Inflammatory macrophage treated with lipopolysaccharide for 4 hours (primary cell): ENCODE measurements at places on chromosomes 1 and 21.
A peak's percentile ranks its signal among the peaks of the same experiment; 100 is the strongest.

GRCh38 chr1:228222548-228222947 is 14.7 kb downstream of the OBSCN start:
- DNase-seq, result no peak

GRCh38 chr21:26967062-26967913 is at the start of gene ADAMTS5:
TSS of gene ADAMTS5 (minus strand) at chr21:26967088. CDS start at chr21:26966391, 697 bp downstream.
- peak; percentile 66 for DNase-seq

GRCh38 chr1:68812333-68812732 is 315.5 kb upstream of the DEPDC1 start:
- no peak for DNase-seq

- DNase-seq, result no peak
These were observed 239.3 kb downstream of the KCNK2 start for GRCh38 chr1:215321802-215322201.

- DNase-seq, result no peak
These were observed 38.3 kb downstream of the UBASH3A start for GRCh38 chr21:42441963-42442362.
